ENCODE measurements at places on chromosomes 6 and 20.

- DNase-seq = no peak
Measured at GRCh38 chr6:97963193-97963592, 680.2 kb upstream of the MMS22L start.

- DNase-seq = no peak
Measured at GRCh38 chr6:105326216-105326615, 76.7 kb downstream of the PREP start.

- DNase-seq = no peak
Measured at GRCh38 chr6:110662490-110663211, 152.6 kb downstream of the CDK19 start.

DNA sequence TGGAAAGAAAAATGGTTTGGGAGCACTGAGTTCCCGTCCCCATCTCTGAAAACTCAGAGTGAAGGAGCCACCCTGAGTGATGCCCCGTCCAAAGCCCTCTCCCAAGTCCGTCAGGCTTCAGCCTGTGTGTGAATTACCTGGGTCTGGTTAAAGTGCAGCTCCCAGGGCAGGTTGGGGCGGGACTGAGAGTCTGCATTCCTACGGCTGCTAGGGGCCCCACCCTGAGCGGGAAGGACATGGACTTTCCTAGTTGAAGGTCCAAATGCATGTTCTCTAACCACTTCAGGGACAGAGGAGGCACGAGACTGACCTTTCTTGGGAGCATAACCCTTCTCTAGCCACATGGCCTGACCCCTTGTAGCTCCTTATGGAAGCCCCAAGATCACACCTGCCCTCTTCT lies 97.2 kb downstream of the SYNDIG1 start:
- DNase-seq = no peak

DNA sequence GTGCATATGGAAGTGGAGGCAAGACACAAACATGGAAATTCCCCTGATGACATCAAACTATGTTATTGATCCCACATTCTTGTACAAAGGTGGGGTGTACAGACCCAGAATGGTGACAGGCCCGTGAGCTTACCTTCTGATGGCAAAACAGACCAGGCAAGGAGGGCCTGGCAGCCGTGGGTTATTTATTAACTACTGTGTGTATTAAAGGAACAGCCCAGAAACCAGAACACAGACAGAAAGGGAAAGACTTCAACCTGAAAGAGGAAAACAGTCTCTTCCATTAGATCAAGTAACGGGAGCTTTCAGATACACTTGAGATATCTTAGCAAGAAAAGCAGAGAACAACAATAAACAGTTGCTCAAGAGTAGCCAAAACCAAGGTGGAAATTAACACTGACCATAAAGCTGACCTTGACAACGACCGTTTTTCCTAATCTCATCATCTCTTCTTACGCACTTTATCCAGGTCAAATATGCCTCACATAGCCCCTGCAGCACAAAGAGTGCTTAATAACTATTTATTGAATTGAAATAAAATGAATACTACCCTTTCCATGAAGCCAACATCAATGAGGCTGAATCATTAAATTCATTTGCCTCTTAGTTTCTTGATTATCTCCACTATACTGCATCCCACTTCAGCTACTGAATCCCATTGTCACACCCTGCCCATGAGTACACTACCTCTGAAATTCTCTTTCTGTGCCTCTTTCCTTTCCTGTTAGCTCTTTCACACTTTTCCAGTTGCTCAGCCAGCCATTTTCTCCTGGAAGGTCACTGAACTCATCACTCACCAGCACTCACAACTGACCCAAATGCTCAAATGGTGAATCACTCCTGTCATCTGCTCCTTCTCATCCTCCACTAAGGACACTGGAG lies 67.4 kb downstream of the MOXD1 start:
- DNase-seq = no peak

- no peak for DNase-seq
Measured at GRCh38 chr6:44967481-44967880, 360.6 kb upstream of the RUNX2 start.

GRCh38 chr6:42367353-42368011 lies 84.2 kb downstream of the TRERF1 start:
- DNase-seq = no peak

DNA sequence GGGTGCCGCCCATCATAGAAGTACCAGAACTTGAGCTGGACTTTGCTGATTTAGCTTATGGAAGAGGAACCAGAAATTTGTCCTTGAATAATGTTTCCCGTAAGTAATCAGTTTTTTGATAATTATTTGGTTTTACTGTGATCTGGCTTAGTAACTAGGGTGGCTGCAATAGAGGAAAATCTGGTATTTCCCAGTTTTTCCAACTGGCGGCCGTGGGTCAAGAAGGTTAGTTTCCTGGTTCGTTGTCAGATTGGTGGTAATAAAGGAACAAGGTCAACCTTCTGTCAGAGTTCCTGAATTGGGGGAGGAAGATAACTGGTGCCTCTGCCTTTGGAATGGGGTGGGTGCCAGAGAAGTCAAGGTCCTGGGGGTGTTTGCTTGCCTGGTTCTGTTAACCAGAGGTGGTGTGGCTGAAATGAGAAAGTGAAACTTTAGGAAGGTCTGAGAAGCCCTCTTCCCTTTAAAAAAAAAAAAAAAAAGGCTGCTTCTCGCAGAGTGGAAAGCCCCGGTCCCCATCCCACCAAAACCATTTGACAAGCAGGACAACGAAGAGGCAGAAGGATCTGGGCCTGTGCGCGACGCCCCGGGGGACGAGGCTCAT lies at the start of gene CALHM6:
Gene CALHM6, plus strand, starts transcription at position 45 of the 601 bp plus-strand sequence. Its CDS starts 555 bp downstream, at position 600.
- no peak for DNase-seq

DNA sequence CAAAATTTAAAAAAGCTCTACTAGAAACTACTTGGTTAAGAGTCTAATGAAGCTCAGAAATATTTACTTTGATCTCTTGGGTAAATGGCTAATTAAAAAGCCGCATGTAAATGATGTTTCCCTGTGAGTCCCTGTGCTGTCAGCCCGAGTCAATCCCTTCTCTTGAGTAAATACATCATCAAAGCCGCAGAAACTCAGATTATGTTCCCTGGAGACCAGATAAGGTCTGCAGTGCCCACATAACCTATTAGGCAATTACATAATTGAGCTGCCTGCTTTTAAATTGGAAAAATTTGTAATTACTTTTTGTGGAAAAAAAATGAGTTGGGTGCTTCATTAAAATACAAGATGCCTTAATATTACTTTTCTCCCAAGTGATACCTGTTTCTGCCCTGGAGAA lies 83.1 kb downstream of the KIZ start:
- no peak for DNase-seq

DNA sequence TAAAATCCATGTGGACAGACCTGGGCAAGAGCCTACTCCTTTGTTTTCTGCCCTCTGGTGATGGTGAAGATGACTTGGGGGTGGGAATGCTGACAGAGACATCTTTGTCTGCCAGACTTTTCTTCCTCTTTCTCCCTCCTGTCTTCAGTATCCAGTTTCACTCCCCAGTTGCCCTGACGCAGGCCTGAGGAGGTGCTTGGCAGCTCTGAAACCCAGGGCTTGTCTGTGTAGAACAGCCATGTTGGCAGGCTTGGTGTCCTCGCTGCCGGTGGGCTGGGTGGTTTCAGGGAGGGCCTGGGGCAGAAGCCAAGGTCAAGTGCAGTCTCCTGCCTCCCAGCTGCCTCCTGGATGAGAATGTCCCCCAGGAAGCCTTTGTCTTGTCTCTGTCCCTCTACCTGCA lies 22.5 kb downstream of the CCDC167 start:
- no peak for DNase-seq

DNA sequence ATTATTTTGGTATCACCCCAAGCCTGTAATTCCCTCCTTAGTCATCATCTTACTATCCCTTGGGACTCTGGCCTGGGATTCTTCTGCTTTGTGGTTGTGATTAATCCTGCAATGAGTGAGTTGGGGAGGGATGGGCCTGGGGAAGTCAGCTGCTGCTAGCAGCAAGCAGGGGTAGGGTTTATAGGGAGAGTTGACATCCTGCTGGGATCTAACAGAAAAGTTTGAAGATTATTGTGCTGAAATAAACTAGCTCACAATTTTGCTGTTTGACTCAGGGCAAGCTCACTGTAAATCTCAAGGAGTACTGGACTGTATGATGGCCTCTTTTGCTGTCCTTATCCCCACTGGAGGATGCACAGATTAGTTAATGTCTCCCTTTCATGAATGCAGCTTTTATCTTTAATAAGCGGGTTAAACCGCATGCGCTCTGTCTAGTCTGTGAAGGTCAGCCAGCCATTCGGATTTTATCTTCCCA lies 83.4 kb downstream of the JARID2 start:
- DNase-seq = no peak

GRCh38 chr6:87465051-87465450 lies 7.7 kb upstream of the SLC35A1 start:
- DNase-seq = no peak

GRCh38 chr20:17993546-17993945 lies 24.7 kb downstream of the MGME1 start:
- DNase-seq = no peak

DNA sequence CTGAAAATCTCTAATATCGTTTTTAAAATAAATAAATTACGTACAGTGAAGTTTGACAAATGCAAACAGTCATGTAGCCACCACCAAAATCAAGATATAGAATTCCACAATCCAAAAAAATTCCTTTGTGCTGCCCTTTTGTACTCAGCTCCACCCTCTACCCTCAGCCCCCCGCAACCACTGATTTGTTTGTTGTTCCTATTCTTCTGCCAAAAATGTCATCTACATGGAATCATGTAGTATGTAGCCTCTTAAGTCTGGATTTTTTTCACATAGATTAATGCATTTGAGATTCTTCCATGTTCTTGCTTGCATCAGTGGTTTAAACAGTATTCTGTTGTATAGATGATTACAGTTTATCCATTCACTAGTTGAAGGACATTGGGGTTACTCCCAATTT lies 8.5 kb upstream of the REPS1 start:
- DNase-seq = no peak

- no peak for DNase-seq
Measured at GRCh38 chr6:157985378-157986155, 3.9 kb downstream of the SYNJ2 start.

DNA sequence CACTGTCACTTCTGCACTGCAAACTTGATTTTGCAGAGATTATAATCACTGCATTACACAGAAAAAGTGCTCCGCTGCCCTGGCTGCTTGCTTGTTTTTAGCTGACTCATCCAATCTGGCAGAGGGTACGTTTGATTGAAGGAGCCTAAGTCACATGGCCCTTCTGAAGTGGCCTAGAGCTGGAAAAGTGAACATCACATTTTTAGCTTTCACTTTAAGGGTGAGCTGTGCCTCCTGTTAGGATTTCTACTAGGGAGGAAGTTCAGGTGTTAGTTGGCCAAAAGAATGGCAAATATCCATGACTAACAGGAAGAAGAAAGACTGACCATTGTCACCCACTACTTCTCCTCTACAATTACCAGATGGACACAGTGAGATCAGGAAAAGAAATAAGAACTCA lies 889.1 kb upstream of the MAP3K7 start:
- no peak for DNase-seq

DNA sequence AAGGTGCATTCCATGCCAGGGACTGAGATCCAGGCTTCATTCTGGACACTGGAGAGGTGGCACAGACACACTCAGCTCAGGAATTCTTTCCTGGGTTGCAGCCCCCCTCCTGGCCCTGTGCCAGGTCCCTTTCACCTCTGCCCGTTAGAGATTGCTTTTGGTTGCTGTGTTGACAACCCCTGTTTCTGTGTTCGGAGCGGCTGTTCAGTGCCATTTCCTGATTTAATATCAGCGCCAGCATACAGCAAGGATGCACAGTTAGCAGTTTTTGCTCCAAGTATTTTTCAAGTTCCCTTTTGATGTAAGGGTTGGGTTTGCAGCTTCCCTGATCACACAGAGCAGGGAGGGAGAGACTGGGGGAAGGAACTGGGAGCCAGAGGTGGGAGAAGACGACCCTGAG lies 8.5 kb upstream of the MAFB start:
- no peak for DNase-seq

DNA sequence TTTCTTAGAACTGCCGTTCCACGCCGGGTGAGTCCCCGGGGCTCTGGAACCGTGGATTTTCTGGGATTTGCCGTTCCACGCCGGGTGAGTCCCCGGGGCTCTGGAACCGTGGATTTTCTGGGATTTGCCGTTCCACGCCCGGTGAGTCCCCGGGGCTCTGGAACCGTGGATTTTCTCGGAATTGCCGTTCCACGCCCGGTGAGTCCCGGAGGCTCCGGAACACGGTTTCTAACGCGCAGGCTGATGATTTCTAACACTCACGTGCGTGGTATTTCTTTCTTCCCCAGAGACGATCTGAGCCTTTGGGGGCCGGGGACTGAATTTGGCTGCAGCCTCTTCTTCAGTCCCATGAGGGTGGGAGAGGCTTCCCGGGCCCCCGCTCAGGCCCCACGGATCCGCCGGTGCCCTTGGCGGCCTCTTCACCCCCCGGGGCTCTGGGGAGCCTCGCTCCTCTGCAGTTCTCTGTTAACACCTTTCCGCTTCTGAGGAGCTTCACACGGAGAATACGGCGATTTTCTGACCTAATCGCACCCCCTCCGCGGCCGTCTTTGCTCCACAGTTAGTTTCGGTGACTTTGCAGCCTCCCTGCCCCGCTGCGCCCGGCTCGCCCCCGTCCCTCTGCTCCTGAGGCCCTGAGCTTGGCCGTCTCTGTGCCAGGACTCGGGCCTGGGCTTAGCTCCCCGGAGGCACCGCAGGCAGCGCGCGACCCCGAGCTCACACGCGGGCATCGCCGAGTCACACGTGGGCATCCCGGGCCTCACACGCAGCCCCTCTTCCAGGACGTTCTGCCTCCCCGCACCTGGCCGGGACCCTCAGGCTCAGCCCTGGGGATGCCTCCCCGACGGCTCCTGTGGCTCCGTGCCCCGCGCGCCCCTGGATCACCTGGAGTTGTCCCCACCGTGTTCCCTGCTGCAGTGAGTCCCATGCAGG lies 7.2 kb upstream of the KIF25 start:
- no peak for DNase-seq

DNA sequence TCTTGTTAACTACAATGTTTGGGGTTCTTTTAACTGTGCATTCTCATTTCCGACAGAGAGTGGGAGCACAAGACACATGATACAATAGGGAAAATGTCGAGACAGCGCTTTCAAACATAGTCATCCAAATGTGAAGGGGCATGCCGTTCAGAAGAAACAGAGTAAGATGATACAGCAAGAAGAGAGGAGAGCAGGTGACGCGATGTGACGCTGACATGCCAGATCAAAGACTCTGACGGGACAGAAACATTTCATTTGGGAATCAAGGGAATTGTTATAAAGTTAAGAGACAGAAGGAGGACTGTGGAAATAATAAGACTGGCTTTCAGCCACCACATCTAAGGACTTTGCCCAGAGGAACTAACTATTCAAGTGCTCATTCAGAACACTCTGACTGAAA lies 117.4 kb downstream of the FAXC start:
- DNase-seq = no peak

Measured in T-helper 1 cell (primary cell).